ENCODE measurements at places on chromosomes 5 and 9.

GRCh38 chr9:4517274-4517673 lies 27.0 kb downstream of the SLC1A1 start:
- no peak for DNase-seq

GRCh38 chr9:94768766-94769165 lies 42.3 kb downstream of the AOPEP start:
- no peak for DNase-seq

DNA sequence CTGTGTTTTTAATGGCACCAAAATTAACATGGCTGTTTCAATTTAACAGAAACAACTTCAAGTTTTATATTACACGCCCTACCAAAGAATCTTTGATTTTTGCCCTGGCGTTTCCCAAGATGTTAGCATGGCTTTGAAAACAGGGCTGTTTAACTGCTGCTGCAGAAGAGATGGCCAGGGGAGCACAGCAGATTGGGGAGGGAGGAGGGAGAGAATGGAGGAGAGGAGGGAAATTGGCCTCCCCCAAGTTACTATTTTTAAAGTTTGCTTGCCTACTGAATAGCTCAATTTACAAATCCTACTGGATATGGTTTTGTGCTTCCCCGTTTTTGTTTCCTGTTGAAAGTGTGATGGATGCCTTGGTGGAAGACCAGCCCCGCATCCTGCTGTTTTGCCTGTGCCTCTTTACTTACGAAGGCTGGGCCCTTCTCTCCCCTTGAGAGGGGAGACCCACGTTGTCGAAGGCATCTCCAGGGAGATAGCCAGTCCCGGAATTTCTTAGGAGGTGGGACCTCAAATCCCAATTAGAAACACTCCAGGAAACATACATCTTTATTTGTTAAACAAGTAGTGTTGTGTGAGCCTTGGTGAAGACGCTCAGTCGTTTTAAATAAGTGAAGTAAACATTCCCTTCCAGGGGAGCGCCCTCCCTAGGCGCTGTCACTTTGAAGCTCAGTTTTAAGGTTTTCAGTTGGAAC lies 98.6 kb downstream of the AOPEP start:
- no peak for DNase-seq

DNA sequence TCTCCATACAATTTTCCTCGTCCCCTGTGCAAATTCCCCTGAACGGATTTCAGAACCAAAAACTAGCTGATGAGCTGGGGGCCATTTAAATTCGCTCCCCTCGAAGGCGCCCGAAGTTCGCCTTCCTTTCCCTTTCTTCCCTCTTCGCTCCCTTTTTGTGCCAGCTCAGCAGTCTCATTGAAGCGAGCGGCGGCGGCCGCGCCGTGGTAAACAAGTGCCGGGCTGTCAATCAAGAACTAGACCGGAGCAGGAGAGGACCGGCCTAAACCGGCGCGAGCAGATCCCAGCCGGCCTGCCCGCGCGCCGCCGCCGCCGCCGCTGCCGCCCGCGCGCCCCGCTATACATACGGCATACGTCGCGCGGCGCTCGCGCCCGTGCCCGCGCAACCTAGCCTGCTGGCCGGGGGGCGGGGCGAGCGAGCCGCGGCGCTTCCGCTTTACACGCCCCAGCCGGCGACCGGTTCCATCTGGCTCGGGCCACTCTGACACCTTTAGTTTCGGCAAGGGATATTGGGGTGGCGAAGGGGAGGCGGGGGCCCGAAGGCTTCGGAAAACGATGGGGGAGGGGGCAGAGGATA lies 3.1 kb downstream of the ARRDC3 start:
- DNase-seq, result peak; percentile 97

DNA sequence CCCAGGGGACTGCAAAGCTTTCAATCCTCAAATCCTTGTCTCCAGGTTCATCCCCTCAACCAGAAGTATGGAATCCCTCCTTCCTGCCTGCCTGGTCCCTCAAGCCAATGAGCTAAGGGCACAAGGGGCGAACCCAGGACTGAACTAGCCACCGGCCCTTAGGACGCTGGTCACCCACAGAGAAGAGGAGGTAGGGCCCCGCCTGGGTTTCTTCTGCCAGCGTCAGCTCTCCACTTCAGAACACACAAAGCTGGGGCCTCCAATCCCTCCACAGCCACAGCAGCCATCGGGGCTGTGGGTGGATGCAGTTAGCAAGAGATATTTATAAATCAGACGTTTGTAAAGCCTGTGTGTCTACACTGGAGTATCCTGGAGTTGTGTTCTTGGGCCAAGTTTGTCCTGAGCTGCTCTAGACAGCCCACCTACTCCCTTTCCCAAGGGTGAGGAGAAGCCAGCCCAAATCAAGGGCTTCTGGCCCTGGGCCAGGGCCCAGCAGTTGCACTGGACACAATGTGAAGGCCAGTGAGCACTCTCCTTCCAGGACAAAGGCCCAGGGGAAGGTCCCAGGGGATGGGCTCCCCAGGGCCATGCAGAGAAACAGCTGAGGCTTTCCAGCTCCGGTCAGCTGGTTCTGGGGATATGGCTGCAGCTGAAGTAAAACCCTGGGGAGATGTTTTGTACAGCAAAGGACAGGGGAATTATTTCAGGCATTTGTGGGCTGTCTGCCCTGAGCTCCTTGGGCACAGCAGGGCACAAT lies 18.9 kb downstream of the AMBP start:
- DNase-seq, result no peak

DNA sequence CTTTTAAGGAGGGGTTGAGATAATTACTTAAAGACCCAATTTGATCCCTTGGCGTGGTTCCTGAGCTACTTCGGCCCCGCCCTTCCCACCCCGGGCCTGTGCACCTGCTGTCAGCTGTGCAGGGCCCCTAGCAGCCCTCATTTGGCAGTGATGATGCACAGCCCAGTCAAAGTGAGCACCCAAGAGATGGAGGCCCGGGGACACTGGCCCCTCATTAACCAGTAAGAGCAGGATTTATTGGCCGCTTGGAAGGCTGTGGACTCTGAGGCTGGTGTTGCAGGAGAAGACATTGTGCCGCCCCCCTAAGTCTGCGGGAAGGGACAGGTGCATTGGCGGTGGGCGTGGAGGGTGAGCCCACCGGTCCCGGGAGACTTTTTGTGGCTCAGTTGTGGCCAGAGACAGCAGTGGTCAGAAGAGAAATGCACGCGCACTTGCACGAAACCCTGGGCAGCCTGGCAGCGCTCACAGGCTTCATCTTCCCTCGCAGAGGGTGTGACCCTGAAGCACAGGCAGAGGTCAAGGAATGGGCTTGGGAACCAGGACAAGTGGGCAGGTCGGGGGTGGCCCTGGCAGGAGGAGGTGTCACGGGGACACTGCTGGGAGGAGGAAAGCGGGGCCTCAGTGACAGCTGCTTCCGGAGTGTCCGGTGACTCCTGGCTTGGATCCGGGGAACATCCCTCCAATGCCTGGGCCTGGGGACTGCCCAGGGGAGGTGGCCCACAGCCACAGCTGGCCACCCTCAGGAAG lies 74.0 kb upstream of the RXRA start:
- DNase-seq, result no peak

DNA sequence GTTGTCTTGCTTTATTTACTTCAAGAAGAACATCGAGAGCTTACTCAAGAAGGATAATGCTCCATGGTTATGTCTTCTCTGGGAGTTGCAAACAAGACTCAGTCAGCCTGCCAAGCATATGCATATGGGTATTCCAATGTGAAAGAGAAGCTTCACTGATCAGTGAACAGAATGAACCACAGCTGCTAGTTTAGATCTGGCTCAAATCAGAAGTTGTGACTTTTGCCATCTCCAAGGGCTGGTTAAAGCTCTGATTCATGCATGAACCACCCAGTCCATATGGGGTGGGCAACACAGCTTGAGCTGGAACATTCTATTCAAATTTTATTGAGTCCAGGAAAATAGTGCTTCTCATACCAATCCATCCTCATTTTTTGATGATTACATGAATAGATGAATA lies 50.0 kb downstream of the ATPSCKMT start:
- DNase-seq, result no peak

DNA sequence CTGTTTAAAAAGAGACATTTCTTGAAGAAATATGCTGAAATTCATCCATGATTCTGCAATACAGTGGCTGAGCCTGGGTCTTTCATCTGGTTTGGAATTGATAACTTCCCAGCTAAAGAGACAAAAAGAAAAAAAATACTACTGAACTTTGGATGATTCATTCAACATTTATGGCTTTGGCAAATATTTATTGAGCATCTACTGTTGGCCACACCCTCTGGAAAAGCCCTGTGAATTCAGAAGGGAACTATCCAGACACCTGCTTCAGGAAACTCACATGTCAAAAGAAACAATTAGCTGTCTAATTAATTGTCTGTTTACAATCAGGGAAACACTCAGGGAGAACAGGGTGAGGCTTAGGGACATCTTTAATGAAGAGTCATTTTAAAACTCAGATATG lies 17.8 kb upstream of the ZNF622 start:
- no peak for DNase-seq

DNA sequence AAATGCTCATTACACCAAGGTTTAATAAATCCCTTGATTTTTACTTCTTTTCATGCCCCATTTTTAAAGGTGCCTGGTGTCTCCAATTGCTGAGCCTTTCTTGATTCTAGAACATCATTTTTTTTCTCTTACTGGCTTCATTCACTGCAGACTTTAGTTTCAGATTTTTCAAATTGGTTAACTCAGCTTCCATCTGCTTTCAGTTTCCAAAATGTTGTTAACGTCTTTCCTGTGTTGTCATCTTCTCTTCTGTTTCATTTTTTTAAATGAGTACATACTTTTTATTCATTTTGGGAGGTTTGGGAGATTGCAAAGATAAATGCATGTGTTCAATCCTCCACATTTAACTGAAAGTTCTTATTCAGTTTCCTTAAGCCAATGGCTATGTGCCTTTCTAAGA lies 126.4 kb upstream of the CCNG1 start:
- DNase-seq, result no peak

- no peak for DNase-seq
Measured at GRCh38 chr5:74056107-74056788, 430.3 kb downstream of the ARHGEF28 start.

DNA sequence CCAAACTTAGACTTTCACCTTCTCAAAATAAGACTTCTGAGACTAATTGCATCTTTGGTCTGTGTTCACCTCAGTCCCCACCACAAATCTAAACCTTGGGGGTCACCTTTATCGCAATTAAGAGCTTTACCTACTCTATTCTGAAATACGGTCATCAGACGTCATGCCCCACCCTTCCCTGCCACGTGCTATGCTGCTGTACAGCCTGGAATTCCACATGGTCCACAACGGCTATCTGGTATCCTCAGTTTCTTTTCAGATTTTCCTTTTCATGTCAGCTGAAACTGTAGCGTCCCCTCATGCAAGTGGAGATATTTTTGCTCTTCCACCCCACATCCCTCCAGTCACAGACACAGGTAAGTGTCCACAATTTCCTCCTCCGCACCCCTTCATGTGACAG lies 511.1 kb downstream of the DIRAS2 start:
- no peak for DNase-seq

DNA sequence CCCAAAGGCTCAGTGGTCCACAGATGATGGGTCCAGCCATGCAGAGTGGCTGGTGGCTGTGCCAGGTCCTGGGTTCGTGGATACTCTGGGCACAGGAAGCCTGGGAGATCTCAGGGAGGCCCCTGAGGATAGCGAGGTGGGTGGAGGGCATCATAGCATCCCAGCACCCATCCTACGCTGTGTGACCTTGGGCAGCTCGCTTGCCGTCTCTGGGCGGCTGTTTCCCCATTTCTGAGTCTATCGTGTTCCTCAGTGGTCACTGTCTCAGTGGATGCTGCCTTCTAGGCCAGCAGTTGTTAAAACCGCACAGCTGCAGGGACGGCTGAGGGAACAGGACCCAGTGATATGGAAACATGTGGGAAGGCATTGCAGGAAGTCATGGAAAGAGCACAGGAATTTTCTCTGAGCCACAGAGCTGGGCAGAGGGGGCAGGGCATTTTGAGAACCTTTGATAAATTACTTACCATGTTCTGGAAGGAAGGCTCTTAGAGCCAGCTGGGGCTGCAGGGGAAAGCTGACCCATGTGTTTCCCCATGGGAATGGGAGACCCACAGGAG lies 86.4 kb upstream of the COL5A1 start:
- DNase-seq, result no peak

GRCh38 chr9:99140685-99141314 lies 35.9 kb downstream of the TGFBR1 start:
- DNase-seq, result peak; percentile 58

DNA sequence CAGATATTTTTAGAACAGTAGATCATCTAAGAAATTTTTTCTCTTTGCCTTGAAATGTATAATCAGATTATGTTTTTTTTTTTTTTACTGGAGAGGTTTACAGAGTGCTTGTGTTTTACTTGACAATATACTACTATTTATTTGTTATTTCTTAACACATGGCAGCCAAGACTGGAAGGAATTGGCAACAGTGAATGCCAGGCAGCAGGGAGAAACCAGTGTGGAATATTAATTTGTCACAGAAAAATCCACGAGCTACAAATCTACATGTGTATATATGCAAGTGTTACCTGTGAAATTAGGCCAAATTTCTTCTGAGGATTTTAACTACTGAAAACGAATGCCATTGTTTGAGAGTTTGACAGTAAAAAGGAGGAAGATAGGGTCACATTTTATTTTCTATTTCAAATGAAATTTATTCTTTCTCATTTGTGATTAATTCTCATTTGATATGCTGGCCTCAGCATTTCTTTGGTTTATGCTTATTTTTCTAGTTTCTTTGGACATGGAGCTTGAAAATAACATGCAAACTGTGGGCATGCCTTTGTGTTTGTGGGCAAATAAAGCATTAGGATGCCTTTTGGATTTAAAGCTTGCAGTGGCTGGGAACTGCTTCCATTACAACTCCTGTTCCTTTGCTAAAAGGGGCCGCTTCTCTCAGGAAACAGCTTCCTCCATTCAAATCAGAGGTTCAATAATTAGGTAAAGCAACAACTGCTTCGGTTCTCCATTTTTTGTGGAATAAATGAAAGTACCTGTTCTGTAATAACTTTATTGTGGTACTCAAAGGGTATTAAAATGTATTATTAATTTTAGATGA lies 39.0 kb upstream of the ZFYVE16 start:
- no peak for DNase-seq

DNA sequence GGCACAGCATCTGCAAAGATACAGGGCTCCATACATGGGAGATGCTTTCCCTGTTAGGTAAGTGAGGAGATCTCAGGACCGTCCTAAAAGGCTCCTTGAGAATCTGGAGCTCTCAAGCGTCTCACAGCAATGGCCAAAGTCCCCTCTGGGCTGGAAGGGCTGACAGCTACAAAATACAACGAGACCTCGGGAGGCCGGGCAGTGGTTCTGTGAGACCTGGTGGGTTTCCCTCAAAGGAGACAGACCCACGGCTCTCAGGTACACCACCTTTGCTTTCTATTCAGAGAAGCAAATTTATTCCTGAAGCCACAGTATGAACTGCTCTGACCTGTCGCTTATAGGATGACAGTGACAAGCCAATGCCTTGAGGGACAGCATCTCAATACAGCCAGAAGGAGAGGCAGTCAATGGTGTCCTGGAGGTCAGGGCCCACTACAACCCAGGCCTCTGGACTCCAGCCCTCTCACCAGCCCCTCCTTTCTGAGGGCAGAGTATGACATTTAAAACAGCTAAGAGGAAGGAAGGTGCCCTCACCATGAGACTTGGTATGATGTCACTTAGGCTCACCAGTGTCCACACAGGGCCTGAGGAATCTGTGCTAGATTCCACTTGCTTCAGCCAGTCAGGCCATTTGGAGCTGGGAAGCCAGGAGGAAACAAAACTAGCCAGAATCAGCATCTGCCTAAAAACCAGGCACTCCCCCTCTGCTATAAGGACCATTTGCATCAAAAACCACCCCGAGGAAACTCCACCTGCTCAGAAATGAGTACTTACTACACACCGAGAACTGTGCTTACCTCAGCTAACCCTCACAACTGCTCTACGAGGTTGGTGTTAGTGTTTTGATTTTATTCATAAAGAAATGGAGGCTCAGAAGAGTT lies 86.5 kb upstream of the FSTL4 start:
- DNase-seq, result no peak

GRCh38 chr5:74031536-74031935 lies 405.5 kb downstream of the ARHGEF28 start:
- no peak for DNase-seq
